ENCODE measurements at places on chromosomes 1 and 21. TPM values are rescaled to one million over a fixed set of nuclear protein-coding genes. Genes with fewer than 3 reads are reported as not detected.

DNA sequence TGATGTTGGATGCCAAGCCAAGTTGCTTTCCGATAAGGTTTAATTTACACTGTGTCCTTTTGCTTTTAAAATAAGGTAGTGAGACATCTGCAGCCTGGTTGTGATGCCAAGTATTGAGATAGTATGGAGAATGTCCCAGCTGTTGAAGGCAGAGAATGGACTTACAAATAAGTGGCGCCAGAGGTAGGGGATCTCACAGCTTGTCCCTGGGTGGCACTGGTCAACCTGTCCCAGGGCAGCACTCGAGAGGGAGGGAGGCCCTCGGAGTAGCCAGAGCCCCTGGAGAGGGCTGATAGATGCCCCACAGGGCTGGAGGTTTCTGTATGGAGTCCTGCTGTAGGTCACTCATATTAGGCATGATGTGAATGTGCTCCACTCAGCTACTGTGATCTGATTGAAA lies 98.5 kb downstream of the GALNT2 start:
- no peak overlapping the region for H3K4me3 ChIP-seq
- H3K4me1 ChIP-seq: no peaks in the 10 kb centered on the region
- no peak for DNase-seq
- no peaks in the 10 kb centered on the region for H3K27me3 ChIP-seq

DNA sequence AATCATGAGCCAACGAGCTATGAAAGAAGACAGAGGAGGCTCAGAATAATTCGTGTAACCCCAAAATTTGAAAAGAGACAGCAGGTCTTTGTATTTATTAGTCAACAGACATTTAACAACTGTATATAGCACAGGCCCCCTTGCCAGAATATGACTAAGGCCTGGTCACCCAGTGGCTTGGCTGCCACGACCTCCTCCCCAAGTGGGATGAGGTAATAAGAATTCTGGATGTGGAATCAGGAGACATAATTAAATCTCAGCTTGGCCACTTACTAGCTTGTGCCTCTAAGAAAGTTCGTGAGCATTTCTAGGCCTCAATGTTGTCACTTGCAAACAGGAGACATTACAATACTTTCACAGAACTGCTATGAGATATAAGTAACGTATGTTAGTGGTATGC lies 134.2 kb upstream of the TNFSF4 start:
- H3K27ac ChIP-seq: no peak overlapping the region
- no peak overlapping the region for H3K4me3 ChIP-seq
- no peaks in the 10 kb centered on the region for H3K4me1 ChIP-seq
- H3K27me3 ChIP-seq: no peaks in the 10 kb centered on the region
- no peaks in the 10 kb centered on the region for H3K36me3 ChIP-seq

DNA sequence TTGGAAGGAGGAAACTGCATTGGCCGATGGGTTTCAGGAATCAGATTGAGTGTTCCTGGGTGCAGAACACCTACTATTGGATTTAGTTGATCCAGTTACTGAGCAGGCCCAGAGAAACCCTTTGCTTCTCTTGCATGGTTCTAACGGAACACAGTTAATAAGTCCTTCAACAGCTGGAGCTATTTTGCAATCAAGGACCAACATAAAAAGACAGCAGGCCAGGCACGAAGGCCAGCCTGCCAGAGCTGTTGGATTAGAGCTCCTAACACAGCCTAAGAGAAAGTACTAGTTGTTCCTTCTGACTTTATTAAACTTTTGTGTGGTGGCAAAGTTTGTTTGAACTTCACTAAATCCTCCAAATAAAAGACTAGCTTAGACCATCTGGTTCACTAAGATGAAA lies 148.0 kb upstream of the LMO4 start:
- H3K27ac ChIP-seq: no peak overlapping the region
- H3K27me3 ChIP-seq: no peaks in the 10 kb centered on the region
- no peak for DNase-seq
- no peaks in the 10 kb centered on the region for H3K4me1 ChIP-seq

DNA sequence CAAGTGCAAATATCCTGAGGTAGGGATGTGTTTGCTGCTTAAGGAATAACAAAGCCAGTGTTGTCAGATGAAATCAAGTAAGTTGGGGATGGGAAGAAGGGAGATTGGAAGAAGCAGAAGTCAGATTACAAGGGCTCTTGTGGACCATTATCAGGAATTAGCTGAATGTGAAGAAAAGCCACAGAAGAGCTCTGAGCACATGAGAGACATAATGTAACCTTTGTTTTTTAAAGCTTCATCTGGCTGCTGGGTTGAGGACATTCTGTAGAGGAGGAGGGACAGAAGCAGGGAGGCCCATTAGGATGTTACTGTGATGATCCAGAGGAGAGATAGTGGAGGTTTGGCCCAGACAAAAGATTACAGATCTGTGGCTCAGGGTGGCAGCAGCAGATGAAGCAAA lies 111.7 kb downstream of the DUSP10 start:
- H3K36me3 ChIP-seq: no peaks in the 10 kb centered on the region
- no peak overlapping the region for H3K27ac ChIP-seq
- DNase-seq: no peak
- H3K27me3 ChIP-seq: no peaks in the 10 kb centered on the region

- H3K27me3 ChIP-seq: no peaks in the 10 kb centered on the region
- H3K4me1 ChIP-seq: no peaks in the 10 kb centered on the region
- no peak overlapping the region for H3K27ac ChIP-seq
- no peak overlapping the region for H3K4me3 ChIP-seq
- H3K36me3 ChIP-seq: no peaks in the 10 kb centered on the region
Measured at GRCh38 chr1:107593501-107594209, 371.3 kb downstream of the VAV3 start.

DNA sequence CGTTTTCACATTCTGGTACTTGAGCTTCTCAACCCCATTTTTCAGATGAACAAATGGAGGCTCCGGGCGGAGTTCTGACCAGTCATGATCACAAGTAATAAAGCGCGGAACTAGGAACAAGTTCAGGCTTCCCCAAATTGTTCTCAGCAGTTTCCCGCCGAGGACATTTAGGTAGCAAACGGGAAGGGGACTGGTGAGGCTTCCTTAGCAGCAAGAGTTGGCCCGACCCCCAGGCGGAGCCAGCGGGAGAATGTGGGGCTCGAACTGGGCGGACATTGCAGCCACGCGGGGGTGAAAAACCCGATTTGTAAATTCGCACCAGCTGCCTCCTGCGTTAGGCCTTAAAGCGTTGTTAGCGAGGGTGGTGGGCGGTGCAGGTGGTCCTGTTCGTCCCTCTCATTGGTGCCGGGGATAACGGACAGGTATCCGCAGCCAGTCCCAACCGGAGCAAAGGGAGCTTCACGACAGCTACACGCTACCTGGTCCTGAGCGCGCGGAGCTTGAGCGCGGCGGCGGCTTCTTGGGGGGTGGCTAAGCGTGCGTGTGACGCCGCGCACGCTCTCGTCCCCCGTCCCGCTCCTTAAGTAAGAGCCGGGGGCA lies 15.3 kb downstream of the SEMA6C start:
- no peak for DNase-seq
- H3K4me3 ChIP-seq: no peak overlapping the region
- H3K4me1 ChIP-seq: no peaks in the 10 kb centered on the region
- H3K27me3 ChIP-seq: no peaks in the 10 kb centered on the region
- no peaks in the 10 kb centered on the region for H3K36me3 ChIP-seq
- H3K27ac ChIP-seq: no peak overlapping the region

DNA sequence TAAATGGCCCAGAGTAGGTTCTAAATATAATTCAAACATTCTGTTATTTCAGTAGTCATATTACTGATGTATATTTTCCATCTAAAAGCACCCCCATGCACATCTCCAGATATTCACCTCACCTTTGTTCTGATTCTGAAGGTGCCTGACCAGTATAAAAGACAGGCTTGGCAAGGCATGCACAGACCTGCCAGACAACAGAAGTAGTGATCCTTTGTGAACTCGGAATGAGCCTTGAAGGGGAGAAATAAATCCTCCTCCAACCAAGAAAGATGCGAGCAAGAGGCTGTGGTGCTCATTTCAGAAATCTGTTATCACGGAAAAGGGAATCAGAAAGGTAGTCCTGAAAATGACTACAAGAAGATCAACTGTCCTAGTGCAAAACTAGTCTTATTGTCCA lies 287.3 kb downstream of the VAV3 start:
- H3K36me3 ChIP-seq: no peaks in the 10 kb centered on the region
- no peaks in the 10 kb centered on the region for H3K27me3 ChIP-seq
- no peak overlapping the region for H3K4me3 ChIP-seq
- H3K27ac ChIP-seq: no peak overlapping the region

GRCh38 chr1:229035054-229035747 lies 235.7 kb upstream of the RAB4A start:
- H3K4me1 ChIP-seq: 0 out of 2 replicates have a peak, but pooled peaks cover 5% of the 10 kb centered on the region
- no peak overlapping the region for H3K27ac ChIP-seq
- no peak for DNase-seq
- no peaks in the 10 kb centered on the region for H3K27me3 ChIP-seq
- no peaks in the 10 kb centered on the region for H3K36me3 ChIP-seq

GRCh38 chr1:75908717-75909152 lies 23.5 kb downstream of the ASB17 start:
- peaks cover 7% of the 10 kb centered on the region for H3K27me3 ChIP-seq
- no peak overlapping the region for H3K27ac ChIP-seq
- H3K4me3 ChIP-seq: no peak overlapping the region
- H3K36me3 ChIP-seq: no peaks in the 10 kb centered on the region
- peak; percentile 18 for DNase-seq

DNA sequence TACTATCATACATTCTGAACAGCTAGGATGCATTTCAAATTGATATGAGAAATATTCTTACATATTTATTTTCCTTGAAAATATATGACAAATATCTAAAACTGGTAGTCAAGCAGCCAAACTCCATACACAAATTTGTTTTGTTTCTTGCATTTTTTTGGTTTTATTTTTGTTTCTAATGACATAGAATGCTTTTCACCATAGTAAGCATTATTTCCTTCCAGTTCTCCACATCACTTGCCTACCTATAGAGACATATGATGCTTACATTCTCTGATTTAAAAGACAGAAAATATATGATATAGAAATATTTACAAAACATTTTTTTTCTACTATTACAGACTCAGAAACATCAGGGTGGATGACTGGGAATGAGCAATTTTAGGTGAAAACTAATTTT lies 726.4 kb upstream of the ADGRL4 start:
- H3K27ac ChIP-seq: no peak overlapping the region
- H3K4me3 ChIP-seq: no peak overlapping the region
- DNase-seq: no peak
- H3K27me3 ChIP-seq: no peaks in the 10 kb centered on the region
- no peaks in the 10 kb centered on the region for H3K36me3 ChIP-seq

GRCh38 chr1:24864370-24864777 lies 65.7 kb downstream of the RUNX3 start:
- H3K36me3 ChIP-seq: no peaks in the 10 kb centered on the region
- no peak for DNase-seq
- H3K27me3 ChIP-seq: no peaks in the 10 kb centered on the region
- H3K4me3 ChIP-seq: no peak overlapping the region
- no peak overlapping the region for H3K27ac ChIP-seq
- H3K4me1 ChIP-seq: peaks cover 10% of the 10 kb centered on the region

DNA sequence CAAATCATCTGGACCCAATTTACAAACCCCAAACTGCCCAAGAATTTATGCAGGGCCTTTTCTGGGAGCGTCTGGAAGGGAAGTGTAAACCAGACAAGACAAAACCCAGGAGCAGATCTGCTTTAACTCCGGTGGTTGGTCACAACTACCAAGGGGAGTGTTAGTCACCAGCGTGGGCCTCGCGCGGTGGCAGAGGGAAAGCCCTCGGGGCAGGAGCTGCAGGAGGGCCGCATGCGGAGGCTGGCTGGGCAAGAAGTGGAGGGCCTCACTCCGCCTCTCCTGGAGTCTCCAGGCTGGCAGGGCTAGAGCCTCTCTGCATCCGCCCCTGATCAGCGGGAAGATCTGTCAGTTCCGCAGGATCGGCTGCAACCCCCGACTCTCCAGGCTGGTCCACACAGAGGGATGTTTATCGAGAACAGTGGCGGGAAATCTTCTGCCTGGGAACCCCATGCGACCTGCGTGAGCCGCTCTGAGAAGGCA lies 2.0 kb downstream of the COL24A1 start:
- peaks cover 12% of the 10 kb centered on the region for H3K27me3 ChIP-seq
- H3K27ac ChIP-seq: no peak overlapping the region
- no peaks in the 10 kb centered on the region for H3K4me1 ChIP-seq
- no peaks in the 10 kb centered on the region for H3K36me3 ChIP-seq
- no peak overlapping the region for H3K4me3 ChIP-seq

DNA sequence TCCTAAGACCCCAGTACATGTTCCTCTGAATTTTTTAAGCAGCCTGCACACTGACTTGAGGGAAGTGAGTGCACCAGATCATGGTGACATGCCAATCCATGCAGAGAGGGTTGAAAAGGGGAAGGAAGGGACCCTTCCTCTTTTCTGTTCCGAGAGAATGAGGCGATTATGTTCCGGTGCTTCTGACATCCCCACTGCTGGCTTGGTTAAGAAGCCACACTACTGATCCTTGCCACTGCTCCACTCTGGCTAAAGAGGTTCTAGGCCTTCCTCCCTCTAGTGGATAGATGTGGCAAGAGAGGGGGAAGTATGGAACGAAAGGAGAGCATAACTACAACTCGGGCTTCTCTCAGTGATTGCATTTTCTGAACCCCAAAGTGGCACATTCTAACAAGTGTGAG lies 1.8 kb upstream of the CYB5R1 start:
- H3K4me1 ChIP-seq: peaks cover 11% of the 10 kb centered on the region
- H3K36me3 ChIP-seq: peaks cover 3% of the 10 kb centered on the region
- DNase-seq: no peak

- DNase-seq: no peak
- peaks cover 73% of the 10 kb centered on the region for H3K4me1 ChIP-seq
- peaks cover 52% of the 10 kb centered on the region for H3K36me3 ChIP-seq
- no peaks in the 10 kb centered on the region for H3K27me3 ChIP-seq
- H3K4me3 ChIP-seq: no peak overlapping the region
Measured at GRCh38 chr1:26701995-26702679, 6.3 kb downstream of the ARID1A start.

DNA sequence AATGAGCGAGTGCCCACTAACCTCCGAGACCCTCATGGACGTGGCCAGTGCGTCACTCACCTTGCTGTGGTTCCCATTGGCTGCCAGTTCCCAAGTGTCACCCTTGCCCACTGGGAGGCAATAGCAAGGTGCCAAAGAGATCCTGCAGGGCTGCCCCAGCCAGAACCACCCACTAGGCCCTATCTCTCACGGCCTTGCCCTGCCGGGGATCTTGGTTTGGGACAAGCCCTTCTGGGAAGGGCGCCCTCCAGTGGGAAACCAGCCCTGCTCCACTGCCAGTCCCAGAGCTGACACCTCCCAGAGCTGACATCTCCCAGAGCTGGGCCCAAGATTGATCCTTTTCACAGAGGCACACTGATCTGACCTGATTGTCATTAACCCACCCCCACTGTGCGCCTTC lies 2.1 kb upstream of the SELENON start:
- H3K36me3 ChIP-seq: peaks cover 2% of the 10 kb centered on the region
- no peak overlapping the region for H3K4me3 ChIP-seq
- no peak overlapping the region for H3K27ac ChIP-seq

The KRTAP12-2 gene
- total RNA-seq: not detected

The IFNLR1 gene
- not detected for total RNA-seq

The ORC1 gene
- 21.9 TPM for total RNA-seq

The GORAB gene
- 7.6 TPM for total RNA-seq

The CSDE1 gene
- 771 TPM for total RNA-seq

The TEX38 gene
- total RNA-seq: not detected

The LRRC71 gene
- not detected for total RNA-seq

The FAM131C gene
- not detected for total RNA-seq

The MECR gene
- total RNA-seq: 22.5 TPM

The EYA3 gene
- 11.4 TPM for total RNA-seq
